Calu3 (cell line): ENCODE measurements at places on chromosomes 6 and 20. TPM values are rescaled to one million over a fixed set of nuclear protein-coding genes. Genes with fewer than 3 reads are reported as not detected.

- DNase-seq, result peak; percentile 60
These were observed 69.8 kb upstream of the FAM184A start for GRCh38 chr6:119148098-119148824.

DNA sequence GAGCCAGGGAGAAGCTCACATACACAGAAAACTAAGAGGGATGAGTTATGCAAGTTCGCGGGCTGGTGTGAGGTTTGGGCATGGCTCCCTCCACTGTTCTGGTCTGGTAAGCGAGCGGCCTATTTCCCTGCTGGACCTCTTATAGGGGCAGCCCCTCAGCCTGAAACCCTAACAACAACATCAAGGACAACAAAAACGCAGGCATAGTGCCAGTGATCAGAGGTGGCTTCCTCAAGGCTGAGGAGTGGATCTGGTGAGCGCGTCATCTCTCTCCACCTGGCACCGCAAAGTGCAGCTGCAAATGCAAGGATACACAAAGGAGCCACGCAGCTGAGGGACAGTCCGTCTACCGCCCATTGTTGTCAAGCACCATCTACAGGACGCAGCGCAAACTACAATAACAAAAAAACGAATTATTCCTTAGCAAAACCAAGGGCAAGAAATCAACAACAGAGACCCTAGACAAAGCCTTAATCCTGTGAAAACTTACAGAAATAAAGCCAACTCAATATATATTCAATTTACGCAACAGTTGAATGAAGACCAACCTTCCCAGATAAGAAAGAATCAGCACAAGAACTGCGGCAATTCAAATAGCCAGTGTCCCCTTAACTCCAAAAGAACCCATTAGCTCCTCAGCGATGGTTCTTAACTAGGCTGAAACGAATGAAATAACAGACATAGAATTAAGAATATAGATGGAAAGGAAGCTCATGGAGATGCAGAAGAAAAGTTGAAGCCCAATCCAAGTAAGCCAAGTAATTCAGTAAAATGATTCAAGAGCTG lies 9.2 kb upstream of the DEFB110 start:
- no peak for DNase-seq

DNA sequence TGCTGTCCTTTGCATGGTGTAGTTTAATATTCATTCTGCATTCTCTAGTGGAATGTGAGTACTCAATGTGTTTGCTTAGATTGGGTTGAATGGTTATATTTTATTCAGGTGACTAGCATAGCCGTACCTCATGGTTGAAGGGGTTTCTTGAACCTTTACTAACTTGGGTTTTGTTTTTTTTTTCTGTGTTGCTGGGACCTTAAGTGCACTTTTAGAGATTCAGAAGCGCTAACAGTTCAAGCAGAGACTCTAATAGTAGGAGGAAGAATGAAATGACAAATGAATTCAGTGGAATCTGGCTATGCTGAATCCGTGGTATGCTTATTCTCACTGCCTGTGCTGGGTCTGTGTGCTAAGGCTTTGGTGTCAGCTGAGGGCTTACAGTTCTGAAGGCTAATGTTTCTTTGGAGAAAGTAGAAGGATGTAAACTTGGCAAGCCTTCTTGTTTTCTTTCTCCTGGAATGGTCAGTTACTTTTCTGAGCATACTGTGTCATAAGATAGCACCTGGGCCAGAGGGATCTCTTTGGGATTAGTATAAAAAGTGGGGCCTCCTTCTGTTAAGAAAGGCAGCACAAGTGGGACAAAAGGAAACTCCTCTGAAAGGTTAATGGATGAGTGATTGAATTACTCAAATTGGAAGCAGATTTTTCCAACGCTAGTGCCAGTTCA lies 28.7 kb downstream of the RNF144B start:
- no peak for DNase-seq

DNA sequence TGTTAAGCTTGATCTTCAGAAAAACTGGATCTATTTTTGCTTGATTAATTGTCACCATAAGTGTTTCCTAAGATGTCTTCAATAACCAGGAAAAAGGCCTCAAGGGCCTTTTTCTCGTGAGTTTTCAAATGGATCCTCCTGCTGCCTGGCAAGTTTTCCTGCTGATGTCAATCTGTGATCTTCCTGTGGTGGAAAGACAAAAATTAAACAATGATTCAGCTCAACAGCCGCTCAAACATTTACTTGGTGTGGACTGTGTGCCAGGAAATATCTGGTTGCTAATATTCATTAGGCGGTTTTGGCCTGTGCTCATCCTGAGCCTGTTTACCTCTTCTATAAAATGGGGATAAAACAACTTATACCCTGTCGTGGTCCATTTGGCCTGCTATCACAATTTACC lies 35.4 kb upstream of the SSTR4 start:
- DNase-seq, result no peak

- no peak for DNase-seq
These were observed 532.9 kb downstream of the CDH26 start for GRCh38 chr20:60491051-60491581.

DNA sequence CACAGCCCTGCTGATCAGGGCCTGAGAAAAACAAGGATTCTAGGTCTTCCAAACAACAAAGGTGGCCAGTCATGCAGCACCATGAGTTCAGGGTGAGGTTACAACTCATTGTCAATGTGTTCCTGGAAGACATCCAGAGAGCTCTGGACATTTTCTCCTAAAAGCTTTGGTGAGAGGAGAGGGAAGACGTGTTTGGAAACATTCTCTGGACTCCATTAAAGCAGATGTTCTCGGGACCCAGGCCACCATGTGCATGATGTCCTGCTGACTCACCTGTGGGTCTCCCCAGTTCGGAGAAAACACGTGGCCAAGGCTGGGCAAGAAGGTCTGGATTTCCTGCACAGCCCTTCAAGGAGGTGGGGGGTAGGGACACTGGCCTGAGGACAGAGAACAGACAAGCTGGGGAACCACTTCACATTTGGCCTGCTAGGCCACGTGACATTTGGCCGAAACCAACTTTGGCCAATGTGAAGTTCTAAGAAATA lies 61.6 kb downstream of the KCNB1 start:
- DNase-seq, result no peak

GRCh38 chr20:20525756-20526155 lies 157.9 kb downstream of the INSM1 start:
- no peak for DNase-seq

DNA sequence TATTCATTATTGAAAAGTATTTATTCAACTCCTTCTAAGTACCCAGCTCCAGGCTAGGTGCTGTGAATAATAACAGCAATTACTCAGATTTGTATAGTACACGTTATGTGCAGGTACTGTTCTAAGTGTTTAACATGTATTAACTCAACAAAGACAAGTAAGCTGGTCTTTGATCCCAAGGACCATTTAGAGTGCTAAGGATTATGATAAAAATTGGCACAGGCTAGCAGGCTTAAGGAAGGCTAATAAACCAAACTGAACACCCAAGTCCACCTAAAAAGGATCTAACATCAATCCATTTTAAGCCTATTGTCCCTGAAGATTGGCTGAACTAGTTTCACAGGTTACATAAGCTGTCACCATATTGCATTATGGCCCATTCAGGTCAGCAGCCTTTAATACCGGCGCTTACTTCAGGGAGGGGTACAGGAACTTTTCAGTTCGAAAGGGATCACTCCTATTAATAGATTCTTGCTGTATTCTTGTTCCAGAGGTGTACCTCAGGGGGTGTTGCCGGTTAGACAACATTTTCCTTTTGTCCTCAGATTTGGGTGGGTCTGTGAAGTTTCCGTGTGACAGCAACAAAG lies 99.0 kb upstream of the GMDS start:
- no peak for DNase-seq

DNA sequence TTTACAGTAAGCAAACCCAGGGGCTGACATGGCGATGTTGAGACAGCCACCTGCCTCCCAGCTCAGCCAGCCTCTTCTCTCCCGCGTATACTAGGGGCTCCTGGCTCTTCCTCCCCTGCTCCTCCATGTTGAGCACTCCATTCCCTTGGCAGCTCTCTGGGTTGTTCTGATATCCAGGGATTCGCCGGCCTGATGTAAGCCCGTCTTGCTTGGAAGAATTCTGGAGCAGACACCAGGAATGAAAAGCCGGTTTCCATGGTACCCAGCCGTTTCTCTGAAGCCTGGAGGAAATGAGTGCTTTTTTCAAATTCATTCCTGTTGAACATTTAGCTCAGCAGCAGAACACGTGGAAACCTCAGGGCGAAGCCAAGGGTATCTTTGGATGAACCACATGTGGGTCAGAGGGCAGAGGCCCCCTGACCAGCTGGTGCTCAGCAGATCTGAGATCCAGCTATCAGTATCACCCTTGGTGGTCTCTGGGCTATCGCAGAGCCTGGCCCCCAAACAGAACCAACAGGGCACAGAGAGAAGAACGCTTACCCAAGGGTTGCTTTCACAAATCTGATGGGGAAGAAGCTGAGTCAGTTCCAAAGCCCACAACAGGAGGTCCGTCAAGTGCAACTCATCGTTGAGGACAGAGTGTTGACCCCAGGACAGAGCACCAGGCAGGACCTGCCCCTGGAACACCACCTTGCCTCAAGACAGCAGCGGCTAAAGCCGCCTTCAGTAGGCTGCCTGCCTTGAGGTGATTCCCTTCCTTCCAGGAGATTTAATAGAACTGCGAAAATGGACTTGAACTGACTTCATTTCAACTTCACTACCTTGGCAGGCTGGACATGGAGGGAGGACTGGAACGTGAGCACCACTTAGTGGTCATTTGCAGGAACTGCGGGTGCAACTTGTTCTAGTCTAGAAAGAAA lies 96.1 kb upstream of the RIN2 start:
- peak; percentile 26 for DNase-seq

The XKR7 gene
- not detected in 2 replicates for total RNA-seq
